ENCODE measurements at places on chromosomes 6 and 20.

DNA sequence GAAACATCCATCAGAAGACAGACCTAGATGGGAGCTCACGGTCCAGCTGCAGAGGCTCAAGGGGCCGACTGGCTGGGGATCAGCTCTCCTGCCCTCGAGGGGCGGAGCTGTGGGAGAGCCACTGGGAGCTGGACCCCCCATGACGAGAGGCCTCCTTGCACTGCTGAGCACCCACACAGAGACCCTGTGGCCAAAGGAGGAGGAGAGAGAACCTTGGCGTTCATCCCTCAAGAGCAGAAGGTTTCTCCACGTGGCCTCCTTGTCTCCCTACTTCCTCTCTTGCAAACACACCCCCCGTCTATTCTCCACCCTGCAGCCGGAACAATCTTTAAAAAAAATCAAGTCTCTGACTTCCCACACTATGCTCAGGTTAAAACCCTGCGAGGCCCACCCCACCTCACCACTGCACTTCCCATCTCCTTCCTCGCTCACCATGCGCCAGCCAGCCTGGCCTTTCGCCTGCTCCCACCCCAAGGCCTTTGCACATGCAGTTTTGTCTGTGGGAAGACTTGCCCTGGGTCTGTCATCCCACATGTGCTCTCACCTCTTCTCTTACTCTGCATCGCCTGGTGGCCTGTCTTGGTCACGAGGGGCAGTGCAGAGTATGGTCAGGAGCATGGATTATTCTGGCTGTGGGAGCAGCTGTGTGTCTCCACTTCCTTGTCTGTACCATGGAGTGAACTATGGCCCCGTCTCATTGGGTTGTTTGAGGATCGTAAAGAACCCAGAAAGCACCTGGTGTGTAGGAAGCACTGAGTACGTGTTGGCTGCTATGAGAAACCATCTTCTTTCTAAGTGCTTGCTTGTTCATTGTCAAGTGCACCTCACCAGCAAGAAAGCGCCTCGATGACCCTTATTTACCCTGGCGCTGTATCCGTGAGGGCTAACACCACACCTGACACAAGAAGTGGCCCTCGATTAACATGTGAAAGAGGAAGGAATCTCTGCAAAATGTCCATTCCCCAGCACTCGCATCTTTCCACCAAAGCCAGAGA, 32.9 kb downstream of the PMEPA1 start:
- DNase-seq, result no peak

GRCh38 chr6:12333128-12333527, 43.0 kb downstream of the EDN1 start:
- DNase-seq, result no peak

DNA sequence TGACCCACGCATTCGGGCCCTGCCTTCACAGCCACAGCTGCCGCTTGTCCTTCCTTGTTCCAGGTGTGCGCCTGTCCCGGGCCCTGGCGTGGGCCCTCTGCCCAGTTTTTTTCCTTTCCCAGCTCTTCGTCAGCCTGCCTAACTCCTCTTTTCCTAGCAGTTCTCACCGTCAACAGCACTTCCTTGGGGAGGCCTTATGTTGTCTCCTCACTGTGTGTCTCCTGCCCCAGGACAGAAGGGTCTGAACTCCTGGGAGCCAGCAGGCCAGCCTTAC, 71.8 kb downstream of the CDS2 start:
- no peak for DNase-seq

GRCh38 chr6:4606821-4607704, 169.1 kb upstream of the CDYL start:
- DNase-seq, result peak; percentile 40

DNA sequence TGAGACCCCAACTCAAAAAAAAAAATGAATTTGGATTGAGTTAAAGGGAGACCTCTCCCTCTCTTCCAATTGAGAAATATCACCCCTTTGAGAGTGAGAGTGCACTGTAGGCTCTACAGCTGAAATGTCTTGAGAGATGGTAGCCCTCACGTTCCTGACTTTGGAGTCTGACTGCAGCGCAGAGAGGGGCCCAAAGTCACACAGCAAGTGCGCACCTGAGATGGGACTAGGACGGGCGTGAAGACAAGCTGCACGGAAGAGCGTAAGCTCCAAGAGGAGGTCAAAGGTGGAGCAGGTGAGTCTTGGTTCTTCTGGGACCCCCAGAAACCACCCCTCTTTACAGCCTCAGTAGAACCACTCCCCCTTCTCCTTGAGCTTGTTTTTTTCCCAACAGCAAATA, 643 bp downstream of the SLA2 start:
- DNase-seq, result no peak

DNA sequence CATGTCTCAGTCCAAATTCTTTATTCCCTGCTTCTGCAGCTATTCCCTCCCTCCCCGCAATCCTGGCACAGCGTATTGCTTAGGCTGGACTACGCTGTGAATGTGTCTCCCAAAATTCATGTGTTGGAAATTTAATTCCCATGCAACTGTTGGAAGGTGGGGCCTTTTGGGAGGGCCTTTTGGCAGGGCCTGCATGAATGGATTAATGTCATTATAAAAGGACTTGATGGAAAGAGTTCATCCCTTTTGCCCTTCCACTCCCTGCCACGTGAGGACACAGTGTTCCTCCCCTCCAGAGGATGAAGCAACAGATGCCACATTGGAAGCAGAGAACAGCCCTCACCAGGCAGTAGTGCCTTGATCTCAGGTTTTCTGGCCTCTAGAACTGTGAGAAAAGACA, 20.4 kb upstream of the NOTCH4 start:
- DNase-seq, result no peak

DNA sequence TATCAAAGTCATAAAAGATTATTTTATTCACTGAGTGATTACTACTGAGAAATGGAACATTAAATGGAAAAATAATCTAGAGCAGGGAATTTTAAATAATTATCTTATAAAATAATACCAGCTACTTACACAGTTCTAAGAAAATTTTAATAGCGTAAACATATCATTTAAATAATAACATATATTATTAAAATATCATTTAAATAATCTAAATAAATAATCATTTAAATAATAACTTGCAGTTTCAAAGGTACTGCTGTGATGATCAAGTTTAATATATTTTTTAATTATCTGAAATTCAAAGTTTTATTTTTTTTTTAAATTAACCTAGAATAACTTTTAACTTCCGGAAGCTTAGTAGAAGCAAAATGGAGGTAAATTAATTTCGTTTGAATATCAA, 301.2 kb downstream of the TBC1D32 start:
- no peak for DNase-seq

- no peak for DNase-seq
Observed at GRCh38 chr6:18724056-18724455, 336.9 kb downstream of the RNF144B start.

DNA sequence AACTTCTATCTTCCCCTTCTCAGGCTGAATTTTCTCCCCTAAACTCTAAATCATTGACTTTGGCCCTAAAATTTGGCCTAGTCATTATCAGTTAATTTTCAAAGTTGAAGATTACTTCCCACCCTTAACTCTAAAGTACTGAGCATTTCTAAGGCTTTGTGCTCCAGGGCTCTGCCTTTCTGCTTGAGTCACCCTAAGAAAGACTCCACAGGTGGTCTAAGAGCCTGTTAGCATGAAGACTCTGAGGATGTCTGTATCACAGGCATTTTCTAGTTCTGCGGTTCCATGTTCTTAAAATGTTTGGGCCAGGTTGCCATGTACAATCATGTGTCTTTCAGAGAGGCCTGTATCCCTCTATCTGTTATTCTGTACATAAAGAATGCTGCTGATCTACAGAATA, 808.1 kb upstream of the MANEA start:
- no peak for DNase-seq

DNA sequence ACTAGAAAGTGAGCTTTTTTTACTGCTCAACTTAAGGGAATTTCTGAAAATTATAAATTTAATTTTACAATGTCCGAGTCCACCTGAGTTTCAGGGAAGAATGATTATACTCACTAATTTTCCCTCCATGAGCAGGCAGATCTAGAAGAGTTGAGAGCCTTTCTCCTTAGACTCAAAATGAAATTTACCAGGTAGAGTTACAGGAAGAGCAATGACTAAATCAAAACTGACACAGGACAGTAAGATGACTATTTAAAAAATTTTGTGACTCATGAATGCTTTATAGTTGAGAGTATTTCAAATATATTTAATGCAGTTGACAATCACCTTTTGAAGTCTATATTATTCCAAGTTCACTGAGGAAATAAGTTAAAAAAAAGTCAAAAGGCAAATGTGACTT, 198.1 kb upstream of the NRSN1 start:
- DNase-seq, result no peak

GRCh38 chr6:9523462-9523861, 891.4 kb downstream of the TFAP2A start:
- DNase-seq, result peak; percentile 77

- no peak for DNase-seq
Observed at GRCh38 chr20:15582146-15582760, 991.0 kb downstream of the KIF16B start.

DNA sequence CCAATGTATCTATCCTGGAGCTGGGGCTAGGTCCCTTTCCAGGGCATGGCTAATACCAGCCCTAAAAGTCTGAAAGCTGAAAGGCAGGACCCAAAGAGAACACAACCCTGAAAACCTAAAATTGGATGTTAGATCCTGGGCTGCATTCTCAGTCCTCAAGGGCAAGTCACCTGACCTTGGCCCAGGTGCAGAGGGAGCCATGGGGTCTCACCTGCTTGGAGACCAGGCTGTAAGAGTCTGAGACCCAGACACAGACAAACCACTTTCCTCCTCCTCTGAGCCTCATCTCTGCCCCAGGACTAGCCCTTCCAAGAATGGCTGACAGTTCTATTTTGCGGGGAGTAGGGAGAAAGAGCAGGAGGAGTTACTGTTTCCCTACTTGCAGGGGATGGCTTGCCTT, 60.0 kb downstream of the EFCAB8 start:
- DNase-seq, result no peak

GRCh38 chr6:35396991-35397390, 54.6 kb downstream of the PPARD start:
- no peak for DNase-seq

DNA sequence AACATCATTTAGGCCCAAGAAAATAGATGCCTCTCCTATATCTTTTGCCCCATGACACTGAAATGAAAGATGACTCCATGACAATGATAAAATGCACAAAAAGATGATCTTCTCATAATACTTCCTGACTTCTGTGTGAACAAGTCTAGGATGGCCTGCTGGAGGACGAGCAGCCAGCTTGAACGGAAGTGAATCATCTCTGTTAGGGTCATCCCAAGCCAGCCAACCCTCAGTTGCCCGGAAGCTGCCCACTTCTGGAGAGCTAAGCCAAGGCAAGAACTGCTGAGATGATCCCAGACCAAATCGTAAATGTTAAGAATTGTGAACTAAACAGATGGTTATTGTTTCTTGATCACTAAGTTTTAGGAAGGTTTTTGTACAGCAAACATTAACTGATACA, 249.7 kb upstream of the HS3ST5 start:
- DNase-seq, result no peak

GRCh38 chr20:11922561-11922960, 4.9 kb downstream of the BTBD3 start:
- DNase-seq, result no peak

DNA sequence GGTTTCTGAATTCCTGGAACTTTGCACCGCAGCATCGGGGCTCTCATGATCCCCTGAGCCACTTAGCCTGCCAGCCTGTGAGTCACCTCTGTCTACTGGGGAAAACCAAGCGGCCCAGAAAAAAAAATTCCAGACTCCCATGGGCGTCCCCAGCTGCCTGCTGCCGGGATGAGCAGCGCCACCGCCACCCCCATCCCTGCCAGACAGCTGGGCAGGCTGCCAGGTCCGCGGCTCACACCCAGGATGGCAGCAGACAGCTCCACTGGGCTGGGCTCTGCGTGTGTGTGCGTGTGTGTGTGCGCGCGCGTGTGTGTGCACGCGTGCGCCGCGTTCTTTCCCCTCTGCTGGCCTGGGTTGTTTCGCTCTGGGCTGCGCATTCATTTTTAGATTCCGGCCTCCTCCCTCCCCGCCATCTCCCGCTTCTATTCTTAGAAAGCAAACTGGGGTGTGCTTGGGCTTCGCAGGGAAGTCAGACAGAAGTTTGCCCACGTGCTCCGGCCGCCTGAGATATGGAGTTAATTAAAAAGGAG, 38.9 kb upstream of the PMEPA1 start:
- DNase-seq, result peak; percentile 36

GRCh38 chr20:50913690-50914375, 17.4 kb downstream of the ADNP start:
- no peak for DNase-seq
